Stimulated activated CD4-positive, alpha-beta T cell treated with anti-CD3 and anti-CD28 coated beads, Interleukin-15, amount 100 ng/mL, for 1 hour (primary cell): ENCODE measurements at places on chromosomes 3 and 15.

DNA sequence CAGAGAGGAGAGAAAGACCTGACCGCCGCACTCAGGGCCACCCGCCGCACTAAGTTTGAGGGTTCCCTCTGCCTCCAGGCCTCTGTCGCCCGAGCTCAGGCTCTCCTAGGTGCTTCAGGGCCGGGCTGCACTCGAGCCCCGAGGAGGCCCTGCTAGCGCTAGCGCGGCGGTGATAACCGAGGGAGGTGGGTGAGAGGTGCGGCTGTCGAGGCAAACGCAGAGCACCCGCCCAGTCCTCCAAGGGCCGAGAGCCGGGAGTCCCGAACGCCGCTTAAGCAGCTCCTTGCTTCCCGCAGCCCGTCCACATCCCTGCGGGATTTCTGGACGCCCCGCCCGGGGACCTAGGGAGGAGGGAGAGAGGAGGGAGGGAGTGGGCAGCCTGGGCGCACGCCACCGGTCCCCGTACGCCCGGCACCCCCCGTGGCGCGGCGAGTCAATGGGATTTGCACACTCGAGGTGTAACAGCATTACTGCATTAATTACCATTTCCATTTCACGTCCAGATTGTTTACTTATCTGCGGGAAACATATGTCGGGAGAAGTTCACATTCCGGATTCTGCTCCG, 6.8 kb downstream of the SOX14 start:
- DNase-seq = no peak

GRCh38 chr3:159322322-159322939, 520.6 kb downstream of the MFSD1 start:
- no peak for DNase-seq

DNA sequence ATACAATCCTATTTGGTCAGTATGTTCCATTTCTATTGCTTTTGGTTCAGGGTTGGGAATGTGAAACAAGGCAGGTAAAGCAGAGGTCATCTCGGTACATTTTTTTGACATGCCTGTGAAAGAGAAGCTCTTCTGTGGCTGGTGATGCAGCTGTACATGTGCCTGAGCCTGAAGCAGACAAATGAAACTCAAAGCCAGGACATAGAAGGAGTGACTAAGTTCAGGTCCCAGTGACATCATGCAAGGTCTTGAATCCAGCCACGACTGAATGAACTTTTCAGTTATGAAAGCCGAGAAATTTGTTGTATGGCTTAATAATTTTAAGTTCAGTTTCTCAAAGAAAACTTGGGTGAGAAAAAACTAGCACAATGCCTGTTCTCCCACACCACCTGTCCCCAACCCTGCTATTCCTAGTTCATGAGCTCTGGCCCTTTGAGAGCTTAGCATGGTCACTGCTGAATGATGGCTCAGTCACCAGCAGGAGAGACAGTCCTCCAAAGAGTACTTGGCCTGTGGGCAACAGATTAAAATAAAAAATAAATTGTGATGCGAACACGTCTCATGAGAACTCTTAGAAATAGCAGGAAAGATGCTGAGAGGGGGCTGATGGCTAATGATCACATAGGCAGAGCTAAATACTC, 600.2 kb upstream of the GRM7 start:
- DNase-seq = no peak

DNA sequence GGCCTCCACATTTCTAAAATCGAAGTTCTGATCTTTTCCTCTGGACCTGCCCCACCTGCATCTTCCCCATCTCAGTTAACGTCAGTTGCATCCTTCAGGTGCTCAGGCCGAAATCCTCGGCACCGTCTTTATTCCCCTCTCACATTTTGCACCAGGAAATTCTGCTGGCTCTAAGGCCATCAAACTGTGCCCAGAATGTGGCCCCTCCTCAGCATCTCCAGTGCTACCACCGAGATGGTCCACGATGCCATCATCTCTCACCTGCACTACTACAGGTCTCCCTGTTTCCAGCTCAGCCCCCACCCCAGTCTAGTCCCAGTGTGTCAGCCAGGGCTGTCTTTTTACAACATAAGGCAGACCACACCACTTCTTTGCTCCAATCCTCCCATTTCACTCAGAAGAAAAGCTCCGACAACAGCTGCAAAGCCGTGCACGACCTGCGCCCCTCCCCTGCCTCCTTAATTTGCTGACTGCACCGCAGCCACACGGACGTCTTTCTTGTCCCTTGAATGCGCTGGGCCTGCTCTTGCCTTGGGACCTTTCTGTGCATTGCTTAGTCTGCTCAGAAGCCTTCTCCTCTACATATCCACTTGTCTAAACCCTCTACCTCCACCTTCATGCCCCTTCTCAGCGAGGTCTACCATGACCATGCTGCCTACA, 14.4 kb downstream of the MUC20 start:
- DNase-seq = no peak

DNA sequence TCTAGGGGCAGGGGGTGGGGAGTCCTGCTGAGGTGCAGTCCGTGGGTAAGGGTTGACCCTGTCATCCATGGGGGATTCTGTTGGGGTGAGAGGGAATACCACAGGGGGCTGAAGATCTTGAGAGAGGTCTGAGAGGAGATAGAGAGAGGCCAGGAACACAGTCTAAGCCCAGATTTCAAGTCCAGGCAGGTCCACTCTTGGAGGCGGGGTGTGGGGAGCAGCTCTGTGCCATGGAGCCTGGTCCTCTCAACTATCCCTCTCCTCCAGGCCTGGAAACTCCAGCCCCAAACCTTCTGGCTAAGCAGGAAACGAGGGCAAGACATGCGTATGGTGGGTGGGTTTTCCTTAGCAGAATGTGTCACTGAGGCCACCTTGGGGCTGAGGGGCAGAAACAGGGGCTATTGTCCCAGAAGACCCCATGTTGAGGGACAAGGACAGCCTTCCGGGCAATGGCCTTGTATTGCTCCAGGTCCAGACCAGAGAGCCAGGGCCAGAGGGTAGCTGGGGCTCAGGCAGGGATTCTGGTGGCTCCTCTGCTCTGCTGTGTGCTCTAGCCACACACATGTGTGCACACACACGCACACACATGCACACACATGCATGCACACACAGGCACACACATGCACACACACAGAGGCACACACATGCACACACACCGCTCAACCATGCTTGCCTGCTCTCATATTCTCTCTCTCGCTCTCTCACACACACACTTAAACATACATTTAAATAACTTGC, 48.6 kb upstream of the MAGEF1 start:
- no peak for DNase-seq

DNA sequence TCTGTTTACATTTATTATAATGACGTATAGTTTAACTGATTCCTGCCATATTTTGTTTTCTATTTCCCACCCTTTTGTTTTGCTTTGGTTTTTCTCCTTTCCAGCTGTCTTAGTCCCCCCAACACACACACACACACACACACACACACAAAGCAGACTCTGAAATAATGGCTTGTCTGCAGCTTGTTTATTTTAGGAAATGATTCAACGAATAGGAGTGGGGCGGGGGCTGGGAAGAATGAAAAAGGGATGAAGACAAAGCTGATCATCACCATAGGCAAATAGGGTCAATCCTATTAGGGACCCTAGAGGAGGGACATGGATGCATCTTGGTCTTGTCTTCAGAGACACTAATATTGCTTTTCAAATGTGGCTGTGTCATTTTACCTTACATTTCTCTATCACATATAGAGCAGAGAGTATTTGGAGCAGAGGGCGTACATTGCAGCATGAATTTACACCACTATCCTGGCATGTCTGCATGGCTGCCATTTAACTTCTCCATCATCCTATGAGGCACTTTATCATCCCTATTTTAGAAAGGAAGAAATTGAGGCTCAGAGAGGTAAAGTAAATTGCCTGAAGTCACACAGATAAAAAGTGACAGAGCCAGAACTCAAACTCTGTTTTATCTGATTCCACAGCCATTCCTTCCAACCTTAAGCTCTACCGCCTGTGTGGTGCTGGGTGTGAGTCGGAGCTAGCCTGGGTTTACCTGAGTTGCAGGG, 147.2 kb upstream of the TPM1 start:
- no peak for DNase-seq

DNA sequence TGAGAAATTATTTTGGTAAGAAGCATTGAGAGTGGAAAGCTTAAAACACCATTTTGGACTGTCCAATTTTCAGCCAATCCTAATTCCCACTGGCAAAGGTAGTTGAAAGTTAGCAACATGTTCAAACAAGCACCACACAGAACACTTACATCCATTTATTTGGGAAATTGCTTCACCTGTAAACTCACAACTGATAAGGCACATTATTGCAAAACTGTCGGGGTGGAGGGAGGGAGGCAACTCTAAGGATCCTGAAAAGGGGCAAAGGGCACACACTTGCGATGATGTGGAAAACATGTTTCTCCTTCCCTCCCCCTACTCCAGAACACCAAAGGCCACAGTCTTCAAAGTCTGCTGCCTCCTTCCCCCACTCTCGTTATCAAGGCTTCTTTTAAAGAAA, 9.4 kb downstream of the TMEM41A start:
- DNase-seq = no peak

DNA sequence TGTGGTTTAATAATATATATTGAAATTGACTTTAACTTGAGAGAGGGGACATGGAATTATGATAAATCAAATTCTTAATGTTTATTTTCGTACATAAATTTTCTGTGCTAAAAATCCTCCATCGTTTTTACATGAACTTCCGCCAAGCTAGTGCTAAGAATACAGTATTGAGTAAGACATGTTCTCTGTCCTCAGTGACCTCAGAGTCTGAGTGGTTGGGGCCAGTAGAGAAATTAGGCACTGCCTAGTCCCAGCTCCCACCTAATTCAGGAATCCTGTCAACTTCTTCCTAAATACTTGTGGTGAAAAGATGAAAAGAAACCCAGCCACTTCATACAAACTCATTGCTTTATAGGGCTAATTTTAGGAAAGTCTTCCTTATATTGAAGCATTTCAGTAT, 110.3 kb downstream of the PPP2R3A start:
- no peak for DNase-seq

DNA sequence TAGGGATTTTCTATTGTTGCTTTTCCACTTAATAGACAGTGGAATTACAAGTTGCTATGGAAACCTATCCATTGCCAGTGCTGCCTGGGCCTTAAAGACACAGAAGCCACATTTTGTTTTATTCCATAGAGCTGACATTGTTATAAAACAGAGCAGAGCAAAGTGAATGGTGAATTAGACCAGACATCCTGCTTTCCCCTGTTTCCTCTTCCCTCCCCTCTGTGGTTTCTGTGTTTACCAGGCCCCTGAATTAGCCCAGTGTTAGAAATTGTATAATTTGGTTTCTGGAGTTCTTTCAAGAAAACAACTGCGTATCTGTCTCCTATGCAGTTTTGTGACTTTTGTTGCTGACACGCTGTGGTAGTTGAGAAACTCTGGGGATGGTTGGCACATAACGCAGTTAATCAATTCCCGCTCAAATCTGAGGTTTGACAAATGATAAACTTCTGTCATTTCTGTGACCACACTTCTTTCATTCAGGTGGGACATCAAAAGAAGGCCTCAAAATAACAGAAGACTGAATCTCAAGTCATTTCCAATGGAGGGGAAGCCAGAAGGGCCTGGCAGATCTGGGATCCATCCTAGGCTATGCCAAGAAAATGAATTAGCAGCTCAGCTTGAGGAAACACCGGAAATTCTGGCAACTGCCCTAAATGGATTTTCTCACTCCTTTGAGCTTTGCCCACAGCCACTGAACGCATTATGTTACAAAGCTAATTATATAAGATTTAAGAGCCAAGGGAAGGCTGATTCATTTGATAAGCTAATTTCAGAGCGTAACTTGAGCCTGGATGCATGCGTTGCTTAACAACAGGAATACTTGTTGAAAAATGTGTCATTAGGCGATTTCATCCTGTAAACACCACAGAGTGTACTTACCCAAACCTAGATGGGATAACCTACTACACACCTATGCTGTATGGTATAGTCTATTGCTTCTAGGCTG, 46.9 kb downstream of the NR1D2 start:
- DNase-seq = no peak

- no peak for DNase-seq
These were observed 221.1 kb downstream of the SLCO3A1 start for GRCh38 chr15:92074646-92075045.

DNA sequence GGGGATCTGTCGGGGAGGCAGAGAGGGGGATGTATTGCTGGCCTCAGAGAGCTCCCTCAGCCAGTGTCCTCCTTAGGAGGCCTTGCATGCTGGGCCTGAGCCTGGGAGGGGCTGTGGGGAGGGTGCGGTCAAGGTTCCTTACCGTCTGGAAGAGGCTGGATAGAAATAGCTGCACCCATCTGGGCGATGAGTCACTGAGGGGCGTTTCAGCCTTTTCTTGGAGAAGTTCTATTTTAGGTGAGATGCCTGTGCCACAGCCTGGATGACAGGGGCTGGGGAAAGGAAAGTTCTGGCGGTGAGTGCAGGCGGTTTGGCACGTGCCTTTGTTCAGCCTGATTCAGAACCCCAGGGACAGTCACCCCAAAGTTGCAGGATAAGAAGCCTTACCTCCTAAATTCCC, 35.7 kb upstream of the APEH start:
- no peak for DNase-seq

GRCh38 chr15:57676585-57676984, 29.9 kb upstream of the POLR2M start:
- DNase-seq = no peak

- no peak for DNase-seq
These were observed 22.6 kb upstream of the POMGNT2 start for GRCh38 chr3:43128464-43128863.

DNA sequence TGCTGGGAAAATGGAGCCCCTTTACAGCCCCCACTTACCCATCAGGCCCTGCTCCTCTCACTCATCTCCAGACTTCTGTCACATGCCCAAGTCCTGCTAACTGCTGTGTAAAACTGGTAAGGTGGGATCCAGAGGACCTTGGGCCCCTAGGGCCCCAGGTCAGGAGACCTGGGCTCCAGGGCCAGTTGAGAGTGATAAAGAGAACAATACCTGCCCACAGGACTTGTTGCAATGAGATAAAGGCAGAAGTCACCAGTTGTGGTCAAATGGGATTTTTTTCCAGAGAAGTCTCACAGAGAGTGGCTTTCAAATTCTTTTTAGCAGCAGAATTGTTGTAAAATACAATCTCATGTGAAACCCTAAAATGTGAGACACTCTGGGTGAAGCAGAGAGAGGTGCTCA, 753 bp downstream of the FURIN start:
- no peak for DNase-seq

GRCh38 chr3:147201086-147201485, 205.3 kb downstream of the ZIC4 start:
- no peak for DNase-seq

DNA sequence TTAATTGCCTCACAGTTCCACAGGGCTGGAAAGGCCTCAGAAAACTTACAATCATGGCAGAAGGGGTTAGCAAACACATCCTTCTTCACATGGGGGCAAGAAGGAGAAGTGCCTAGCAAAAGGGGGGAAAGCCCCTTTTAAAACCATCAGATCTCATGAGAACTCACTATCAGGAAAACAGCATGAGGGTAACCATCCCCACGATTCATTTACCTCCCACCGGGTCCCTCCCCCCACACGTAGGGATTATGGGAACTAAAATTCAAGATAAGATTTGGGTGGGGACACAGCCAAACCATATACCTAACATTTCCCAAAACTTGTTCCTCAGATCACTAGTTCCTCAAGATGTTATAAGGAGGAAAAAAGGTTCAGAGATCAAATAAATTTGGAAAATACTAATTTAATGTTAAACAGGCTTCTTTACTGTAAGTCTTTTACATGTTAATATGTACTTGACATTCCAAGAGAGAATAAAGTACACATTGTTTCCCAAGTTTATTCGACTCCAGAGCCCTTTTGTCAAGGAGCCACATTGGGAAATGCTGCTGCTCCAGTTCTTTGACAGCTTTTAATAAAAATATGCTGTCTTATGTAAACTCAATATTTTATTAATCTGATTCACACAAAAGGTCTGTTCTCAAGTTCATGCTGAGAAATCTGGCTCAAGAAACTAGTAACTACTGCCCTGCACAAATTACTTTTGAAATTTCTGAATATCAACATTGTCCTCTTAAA, 17.8 kb downstream of the HERC1 start:
- DNase-seq = no peak
